Peyer's patch (tissue), 4 donors: ENCODE measurements at places on chromosomes 7 and 10. TPM values are rescaled to one million over a fixed set of nuclear protein-coding genes. Genes with fewer than 3 reads are reported as not detected.
A peak's percentile ranks its signal among the peaks of the same experiment; 100 is the strongest.

The LIPN gene
- not detected for total RNA-seq

DNA sequence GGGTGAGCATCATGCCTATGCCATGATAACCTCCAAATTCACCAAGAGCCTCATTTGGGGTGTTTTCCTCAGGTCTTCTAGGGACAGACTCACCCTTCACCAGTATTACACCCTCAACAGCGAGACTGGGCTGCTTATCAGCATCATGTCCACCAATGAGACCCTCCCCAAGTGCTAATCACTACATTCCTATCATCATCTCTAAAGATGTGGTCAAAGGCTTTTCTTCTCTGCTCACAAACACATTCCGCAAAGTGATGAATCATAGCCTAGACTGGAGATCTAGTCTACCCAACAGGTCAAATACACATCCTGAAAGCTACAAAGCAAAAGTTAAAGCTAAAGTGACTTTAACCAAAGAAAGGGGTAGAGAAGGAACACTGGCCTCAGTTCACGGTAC, 75.3 kb upstream of the C7orf33 start:
- DNase-seq = no peak

DNA sequence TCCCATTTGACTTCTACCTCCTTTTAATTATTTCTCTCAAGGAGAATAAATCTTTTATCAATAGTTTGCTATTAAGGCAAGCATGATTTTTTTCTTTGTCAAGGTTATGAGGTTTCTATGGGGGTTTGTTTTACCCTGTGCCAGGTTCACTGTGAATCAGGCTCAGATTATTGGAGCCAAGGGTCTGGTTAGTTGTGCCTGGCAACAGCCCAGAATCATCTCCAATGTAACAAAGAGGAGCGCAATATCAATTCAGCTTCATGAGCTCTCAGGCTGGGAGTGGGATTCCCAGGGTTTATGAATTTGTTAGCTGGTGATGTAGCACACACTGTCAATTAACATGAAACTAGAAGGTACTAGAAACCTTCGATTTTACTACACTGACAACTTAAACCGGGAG, 73.2 kb downstream of the AASS start:
- DNase-seq = no peak

DNA sequence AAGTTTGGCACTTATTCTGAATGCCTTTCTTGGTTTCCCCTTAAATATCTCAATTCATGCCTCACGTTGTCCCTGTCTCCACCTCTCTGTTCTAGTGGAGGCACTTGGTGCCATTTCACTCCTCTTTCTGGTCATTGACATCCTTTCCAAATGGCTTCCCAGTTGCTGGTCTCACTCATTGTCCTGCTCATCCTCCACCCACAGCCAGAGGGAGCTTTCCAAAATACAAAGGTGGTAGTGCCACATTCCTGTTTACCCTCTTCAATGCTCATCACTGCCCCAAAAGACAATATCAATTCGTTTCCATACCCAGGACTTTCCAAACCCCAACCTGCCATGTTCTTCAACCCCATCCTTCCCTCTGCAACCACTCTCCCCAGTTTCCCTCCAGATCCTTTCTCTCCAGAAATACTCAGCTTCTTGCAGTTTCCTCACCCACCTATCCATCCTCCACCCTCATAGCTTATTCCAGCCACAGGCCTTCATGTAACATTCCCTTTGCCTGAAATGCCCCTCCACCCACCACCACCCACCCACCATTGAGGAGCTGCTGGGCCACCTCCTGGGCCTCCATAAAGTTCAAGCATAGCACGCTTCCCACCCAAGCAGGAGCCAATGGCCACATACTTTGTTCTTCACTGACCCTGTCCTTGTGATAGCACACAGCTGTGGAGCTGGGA, 63.1 kb upstream of the ADRB1 start:
- no peak for DNase-seq

DNA sequence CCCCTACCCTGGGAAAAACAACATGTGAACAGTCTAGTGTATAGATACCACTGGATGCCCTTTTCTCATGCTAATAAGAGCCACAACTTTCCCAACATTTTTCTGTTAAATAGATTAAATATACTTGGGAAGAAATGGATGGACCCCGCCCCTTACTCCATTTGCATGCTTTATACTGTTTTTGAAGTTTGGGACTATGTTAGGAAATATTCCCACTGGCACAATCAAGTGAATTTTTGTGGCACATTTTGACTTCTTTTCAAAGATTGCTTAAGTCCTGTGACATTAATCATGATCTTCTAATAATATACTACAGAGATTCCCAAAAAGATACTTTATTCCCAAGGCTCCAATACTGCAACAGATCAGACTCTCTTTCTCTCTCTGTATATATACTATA, 216.6 kb downstream of the TWIST1 start:
- DNase-seq = no peak

The LEP gene
- not detected for total RNA-seq

GRCh38 chr10:102227050-102227449, 951 bp downstream of the ELOVL3 start:
- no peak for DNase-seq

GRCh38 chr7:32179567-32179966, 109.4 kb upstream of the PDE1C start:
- no peak for DNase-seq

The HTR5A gene
- total RNA-seq = not detected

The JAZF1 gene
- 1.9 TPM for total RNA-seq

DNA sequence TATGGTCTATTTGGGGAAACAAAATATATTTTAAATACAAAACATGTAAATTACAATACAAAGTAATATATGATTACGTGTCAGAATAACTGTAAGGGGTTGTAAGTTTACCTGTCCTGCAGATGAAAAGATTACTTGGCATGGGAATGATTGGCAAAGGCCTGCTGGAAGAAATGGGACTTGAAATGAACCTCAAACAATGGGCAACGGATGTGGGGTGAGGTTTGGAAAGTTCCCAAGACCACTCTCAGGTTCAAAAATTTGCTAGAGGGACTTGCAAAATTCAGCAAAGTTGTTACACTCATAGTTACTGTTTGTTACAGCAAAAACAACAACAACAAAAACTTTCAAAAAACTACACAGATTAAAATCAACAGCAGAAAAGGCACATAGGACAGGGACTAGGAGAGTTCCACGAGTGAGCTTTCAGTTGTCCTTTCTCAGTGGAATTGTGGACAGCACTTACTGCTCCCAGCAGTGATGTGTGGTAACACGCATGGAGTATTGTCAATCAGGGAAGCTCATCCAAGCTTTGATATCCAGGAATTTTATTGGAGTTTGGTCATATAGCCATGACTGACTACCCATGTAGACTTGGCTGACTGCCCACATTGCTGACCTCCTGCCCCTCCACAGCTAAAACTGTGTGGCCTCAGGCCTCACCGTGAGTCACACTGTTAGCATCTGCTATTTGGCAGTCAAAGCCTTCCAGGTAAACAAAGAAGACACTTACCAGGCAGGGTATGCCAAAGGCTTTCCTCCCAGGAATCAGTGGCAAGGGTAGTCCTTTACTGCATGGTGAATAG, 43.8 kb downstream of the EXOC6 start:
- DNase-seq = peak; percentile 90

- no peak for DNase-seq
These were observed 27.6 kb upstream of the SFMBT2 start for GRCh38 chr10:7438196-7438986.

DNA sequence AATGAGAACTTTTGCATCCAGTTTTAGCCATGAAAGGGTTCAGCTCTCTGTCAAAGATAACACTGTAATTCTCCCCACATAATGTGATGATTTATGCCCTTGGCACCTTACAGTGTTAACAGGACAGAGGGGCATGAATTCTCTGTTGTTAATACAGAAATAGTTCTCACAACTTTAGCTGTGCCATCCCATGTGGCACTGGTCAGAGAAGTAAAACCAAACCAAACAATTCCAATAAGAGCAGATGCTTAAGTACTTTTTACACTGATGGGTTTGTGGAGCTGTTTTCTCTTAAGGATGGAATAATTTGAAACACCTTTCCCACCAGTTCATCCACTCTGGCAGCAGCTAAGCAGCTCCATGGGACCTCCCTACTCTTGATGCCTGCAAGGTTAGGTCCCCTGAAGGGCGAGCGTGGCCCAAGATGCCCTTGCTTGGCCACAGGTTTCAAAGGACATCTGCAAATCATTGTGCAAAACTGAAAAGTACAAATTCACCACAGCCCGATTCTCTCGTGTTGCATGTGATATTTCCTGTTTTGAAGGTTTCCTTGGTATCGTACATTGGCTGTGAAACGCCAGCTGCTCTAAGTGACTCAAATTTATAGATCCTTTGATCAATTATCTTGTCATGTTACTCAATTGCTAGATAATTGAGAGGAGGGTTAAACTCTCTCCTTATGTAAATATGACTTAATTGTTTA, 82.5 kb upstream of the CREB5 start:
- DNase-seq = no peak

The ASZ1 gene
- total RNA-seq = not detected

GRCh38 chr7:36806891-36807290, 82.6 kb upstream of the AOAH start:
- DNase-seq = no peak
